ENCODE measurements at places on chromosomes 2 and 18. TPM values are rescaled to one million over a fixed set of nuclear protein-coding genes. Genes with fewer than 3 reads are reported as not detected.

Gene CDH7
- total RNA-seq, result 0.12 TPM

Gene PARD6G
- total RNA-seq, result 12.5 TPM

DNA sequence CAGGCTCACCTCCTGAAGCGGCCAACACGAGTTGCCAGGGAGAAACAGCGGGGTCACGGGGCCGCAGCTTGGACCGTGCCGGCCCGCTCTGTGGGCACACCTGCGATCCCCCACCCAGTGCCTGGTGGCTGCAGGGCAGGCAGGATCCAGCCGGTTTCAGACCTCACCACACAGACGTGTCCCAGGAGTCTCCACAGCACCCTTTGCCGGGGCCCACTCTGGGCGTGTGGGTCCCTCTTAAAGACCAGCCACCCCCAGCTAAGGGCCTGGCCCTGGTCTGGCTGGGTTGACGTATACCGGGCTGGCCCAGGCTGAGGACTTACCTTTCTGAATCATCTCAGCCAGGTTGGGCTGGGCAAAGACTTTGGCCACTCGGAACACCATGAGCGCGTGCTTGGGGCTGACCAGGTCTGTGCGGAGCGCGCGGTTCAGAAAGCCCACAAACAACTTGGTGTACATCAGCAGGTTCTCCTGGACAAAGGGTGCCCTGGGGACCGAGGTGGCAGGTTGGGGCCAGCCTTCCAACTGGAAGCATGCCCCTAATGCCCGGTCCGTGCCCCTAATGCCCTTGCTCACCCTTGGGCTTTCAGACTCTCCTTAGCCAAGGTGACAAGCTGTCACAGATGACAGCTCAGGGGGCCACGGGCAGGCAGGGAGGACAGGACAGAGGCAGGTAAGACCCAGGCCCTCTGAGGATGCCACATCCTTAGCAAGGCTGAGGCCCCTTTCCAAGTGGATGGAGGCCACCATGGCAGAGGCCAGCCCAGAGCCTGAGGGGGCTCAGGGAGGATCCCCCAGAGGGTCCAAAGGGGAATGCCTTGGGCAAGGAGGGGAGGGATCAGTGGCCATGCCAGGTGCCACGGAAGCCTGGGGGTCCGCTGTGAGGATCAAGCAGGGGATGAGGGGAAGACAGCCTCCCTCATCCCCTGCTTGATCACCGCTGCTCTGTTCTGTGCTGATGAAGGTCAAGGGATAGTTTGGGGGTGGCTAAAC lies 10.2 kb upstream of the CCDC74B start:
- H3K27me3 ChIP-seq, result no peaks in the 10 kb centered on the region
- H3K36me3 ChIP-seq, result no peaks in the 10 kb centered on the region
- H3K27ac ChIP-seq, result no peak overlapping the region

GRCh38 chr2:123502931-123503330 lies 522.2 kb upstream of the CNTNAP5 start:
- no peaks in the 10 kb centered on the region for H3K4me1 ChIP-seq
- no peak overlapping the region for H3K27ac ChIP-seq
- DNase-seq, result no peak
- no peaks in the 10 kb centered on the region for H3K27me3 ChIP-seq
- H3K36me3 ChIP-seq, result no peaks in the 10 kb centered on the region

DNA sequence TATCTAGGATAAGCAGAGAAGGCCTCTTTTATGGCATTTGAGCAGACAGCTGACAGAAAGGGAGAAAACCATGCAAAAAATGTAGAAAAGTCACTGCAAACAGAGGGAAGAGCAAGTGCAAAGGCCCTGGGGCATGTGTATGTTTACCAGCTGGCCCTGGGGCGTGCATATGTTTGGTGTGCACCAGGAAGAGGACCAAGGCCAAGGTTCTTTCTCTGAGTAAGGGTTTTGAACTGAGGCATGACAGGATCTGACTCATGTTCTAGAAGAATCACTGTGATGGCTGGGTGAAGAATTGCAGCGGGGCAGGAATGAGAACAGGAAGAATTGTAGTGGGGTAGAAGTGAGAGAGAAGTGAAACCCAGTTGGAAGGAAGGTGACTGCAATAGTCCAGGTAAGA lies 69.6 kb downstream of the STEAP3 start:
- no peak overlapping the region for H3K4me3 ChIP-seq
- no peaks in the 10 kb centered on the region for H3K4me1 ChIP-seq
- DNase-seq, result no peak
- no peaks in the 10 kb centered on the region for H3K36me3 ChIP-seq
- no peak overlapping the region for H3K27ac ChIP-seq

DNA sequence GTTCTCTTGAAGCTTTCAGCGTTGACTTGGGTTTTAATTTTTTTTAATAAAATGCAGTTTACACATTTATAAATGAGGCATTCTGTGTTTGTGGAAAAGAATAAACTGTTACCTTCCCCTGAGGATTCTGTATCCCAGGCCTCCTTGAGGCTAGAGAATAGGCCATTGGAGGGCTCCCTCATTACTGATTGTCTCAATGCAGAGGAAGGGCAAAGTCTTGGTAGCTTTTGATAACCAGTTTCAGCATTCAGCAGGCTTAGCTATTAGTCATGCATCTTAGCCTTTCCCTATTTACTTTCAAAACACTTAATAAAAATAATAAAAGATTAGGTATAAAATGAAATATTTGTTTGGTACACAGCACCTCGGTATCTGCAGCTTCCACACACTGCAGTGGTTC lies 58.1 kb upstream of the OTX1 start:
- H3K36me3 ChIP-seq, result no peaks in the 10 kb centered on the region
- no peak overlapping the region for H3K27ac ChIP-seq
- no peaks in the 10 kb centered on the region for H3K4me1 ChIP-seq

GRCh38 chr2:1652034-1652790 lies 92.1 kb downstream of the PXDN start:
- peaks cover 32% of the 10 kb centered on the region for H3K4me1 ChIP-seq
- H3K27ac ChIP-seq, result no peak overlapping the region
- no peaks in the 10 kb centered on the region for H3K27me3 ChIP-seq
- DNase-seq, result peak; percentile 52
- peaks cover 3% of the 10 kb centered on the region for H3K36me3 ChIP-seq

- no peak overlapping the region for H3K4me3 ChIP-seq
- H3K27me3 ChIP-seq, result no peaks in the 10 kb centered on the region
- H3K36me3 ChIP-seq, result no peaks in the 10 kb centered on the region
- no peak overlapping the region for H3K27ac ChIP-seq
- DNase-seq, result no peak
Observed at GRCh38 chr2:181972431-181973170, 13.1 kb upstream of the PPP1R1C start.

GRCh38 chr2:160060297-160060696 lies 2.1 kb downstream of the PLA2R1 start:
- H3K4me3 ChIP-seq, result no peak overlapping the region
- no peak for DNase-seq
- no peak overlapping the region for H3K27ac ChIP-seq
- no peaks in the 10 kb centered on the region for H3K27me3 ChIP-seq
- H3K36me3 ChIP-seq, result no peaks in the 10 kb centered on the region

GRCh38 chr2:71933467-71934319 lies 214.0 kb downstream of the CYP26B1 start:
- no peak overlapping the region for H3K4me3 ChIP-seq
- no peaks in the 10 kb centered on the region for H3K4me1 ChIP-seq
- no peak for DNase-seq
- H3K27ac ChIP-seq, result no peak overlapping the region
- no peaks in the 10 kb centered on the region for H3K36me3 ChIP-seq

DNA sequence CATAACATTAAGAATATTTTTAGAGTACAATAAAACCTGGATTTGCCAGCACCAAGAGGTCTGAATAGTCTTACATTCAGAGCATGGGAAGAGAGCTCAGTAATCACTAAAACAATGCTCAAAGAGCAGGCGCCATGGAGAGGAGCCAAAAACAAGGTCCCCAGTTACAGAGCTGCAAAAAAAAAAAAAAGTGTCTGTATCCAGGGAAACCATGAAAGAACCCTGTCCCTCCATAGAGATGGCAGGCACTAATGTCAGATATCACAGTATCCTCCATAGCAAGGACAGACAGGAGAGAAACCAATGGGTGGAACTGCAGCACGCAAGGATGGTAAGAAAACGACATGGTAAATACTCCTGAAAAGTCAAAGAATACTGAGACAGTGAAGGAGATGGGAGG lies 19.5 kb downstream of the FBXO15 start:
- H3K27ac ChIP-seq, result no peak overlapping the region
- H3K36me3 ChIP-seq, result no peaks in the 10 kb centered on the region
- H3K4me3 ChIP-seq, result no peak overlapping the region

DNA sequence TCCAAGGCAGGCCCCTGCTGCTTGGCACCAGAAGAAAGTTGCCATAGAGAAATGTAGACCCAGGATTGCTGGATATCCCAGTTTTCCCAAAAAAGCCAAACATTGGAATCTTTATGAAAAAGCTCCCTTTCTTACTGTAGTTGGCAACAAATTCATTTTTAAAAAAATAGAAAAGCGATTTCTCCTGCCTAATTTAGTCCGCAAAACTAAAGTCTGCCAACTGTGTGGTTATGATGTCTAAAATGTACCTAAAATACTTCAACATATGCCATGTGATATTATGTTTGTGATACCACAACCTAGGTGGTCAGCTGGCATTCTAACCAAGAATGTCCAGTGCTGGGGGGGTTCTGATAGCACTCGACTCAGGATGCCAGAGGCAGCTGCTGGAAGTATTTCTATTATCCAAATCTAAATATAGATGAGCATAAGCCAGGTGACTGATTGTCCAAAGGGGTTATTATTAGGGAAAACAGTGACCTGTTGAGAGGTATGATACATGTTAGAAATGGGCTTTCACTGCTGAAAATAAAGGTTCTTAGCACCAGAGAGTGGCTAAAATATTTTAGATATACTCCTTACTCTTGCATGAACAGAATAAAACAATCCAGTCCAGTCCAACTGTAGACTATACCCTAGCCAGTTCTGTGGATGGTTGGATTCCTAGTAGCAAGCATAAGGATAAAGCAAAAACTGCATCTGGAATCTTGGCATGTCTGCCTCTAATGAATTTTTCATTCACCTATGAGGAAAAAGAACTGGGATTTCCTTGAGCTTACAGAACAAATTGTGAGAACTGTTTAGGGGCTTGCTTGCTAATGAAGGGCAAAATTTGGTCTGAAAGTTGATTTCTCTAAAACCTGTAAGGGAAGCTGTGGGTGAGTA lies 101.7 kb downstream of the STK39 start:
- H3K4me1 ChIP-seq, result no peaks in the 10 kb centered on the region
- no peak overlapping the region for H3K4me3 ChIP-seq
- no peaks in the 10 kb centered on the region for H3K27me3 ChIP-seq
- H3K27ac ChIP-seq, result no peak overlapping the region

DNA sequence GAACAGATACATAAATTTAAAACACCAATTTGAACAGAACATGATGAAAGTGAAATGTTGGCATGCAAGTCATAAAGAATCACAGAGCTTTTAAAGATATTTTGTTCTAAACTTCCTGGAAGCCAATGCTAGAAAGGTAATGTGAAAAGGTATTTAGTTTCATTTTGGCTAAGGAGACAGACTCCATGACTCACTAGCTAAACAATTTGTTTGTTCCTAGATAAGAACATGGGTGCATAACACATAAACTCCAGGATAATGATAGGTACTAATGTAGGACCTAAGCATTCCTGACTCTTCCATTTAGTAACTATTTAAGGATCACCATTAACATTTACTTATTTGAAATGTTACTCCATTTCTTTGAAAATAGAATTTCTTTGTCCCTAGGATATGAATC lies 292.5 kb upstream of the CNTNAP5 start:
- H3K27ac ChIP-seq, result no peak overlapping the region
- H3K4me1 ChIP-seq, result no peaks in the 10 kb centered on the region
- no peak overlapping the region for H3K4me3 ChIP-seq
- no peaks in the 10 kb centered on the region for H3K36me3 ChIP-seq
- no peaks in the 10 kb centered on the region for H3K27me3 ChIP-seq

DNA sequence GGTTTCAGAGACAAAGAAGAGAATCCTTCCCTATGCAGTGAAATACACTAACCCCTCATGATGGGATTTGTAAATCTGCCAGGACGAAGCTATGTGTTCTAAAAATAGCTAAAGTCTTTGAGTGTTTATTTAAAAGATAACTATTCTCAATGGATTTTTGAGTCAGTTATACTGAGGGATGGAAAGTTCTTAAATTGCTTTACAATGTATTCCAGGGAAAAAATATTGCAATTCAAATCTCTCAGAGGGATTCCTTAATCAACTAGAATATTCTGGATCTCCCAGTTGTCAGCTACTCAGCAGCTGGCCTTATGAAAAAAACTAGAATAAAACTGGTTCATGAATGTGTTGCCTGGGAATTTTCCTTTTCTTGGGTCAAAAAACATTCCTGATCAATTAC lies 312.4 kb downstream of the PLCL1 start:
- DNase-seq, result no peak
- H3K27me3 ChIP-seq, result no peaks in the 10 kb centered on the region
- peaks cover 4% of the 10 kb centered on the region for H3K4me1 ChIP-seq
- no peak overlapping the region for H3K27ac ChIP-seq

- no peaks in the 10 kb centered on the region for H3K27me3 ChIP-seq
- no peak overlapping the region for H3K27ac ChIP-seq
- DNase-seq, result no peak
- peaks cover 17% of the 10 kb centered on the region for H3K4me1 ChIP-seq
- H3K36me3 ChIP-seq, result no peaks in the 10 kb centered on the region
- no peak overlapping the region for H3K4me3 ChIP-seq
Observed at GRCh38 chr2:30400151-30400954, 46.7 kb upstream of the LCLAT1 start.

DNA sequence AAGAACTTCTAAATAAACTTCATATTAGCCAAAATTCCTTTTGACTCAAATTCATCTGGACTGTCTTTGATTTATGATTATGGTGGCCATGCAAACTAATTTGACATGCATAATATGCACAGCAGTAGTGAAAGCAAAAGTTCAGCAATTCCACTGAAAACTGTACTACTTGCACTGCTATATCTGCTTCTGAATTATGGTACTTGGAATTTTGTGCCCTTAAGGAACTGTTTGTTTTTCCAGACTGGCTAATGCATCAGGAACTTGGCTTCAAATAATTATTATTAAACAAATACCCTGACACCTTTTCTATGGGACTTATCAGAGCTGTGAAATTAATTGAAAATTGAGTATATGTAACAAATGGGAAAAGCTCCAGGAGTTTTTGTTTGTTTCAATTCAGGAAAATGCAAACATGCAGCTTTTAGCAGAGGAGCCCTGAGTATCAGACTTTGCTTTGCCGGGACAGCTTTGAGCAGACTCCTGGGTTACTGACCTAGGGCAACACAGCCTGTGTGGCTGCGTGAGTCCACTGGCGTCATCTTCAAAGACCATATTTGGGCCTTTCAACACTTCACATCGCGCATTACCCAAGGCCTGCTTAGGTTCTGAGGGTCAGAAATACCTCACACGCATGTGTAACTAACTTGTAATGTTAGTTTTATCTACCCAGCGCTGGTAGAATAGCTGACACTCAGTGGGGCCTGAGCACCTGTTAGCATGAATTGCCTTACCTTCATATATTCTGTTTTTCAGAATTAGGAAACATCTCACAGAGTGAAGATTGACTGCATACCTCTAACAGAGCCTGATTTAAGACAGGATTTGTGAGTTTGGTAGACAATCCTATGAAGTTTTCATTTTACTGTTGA lies 35.4 kb downstream of the CFAP221 start:
- no peaks in the 10 kb centered on the region for H3K36me3 ChIP-seq
- no peaks in the 10 kb centered on the region for H3K4me1 ChIP-seq
- H3K4me3 ChIP-seq, result no peak overlapping the region

DNA sequence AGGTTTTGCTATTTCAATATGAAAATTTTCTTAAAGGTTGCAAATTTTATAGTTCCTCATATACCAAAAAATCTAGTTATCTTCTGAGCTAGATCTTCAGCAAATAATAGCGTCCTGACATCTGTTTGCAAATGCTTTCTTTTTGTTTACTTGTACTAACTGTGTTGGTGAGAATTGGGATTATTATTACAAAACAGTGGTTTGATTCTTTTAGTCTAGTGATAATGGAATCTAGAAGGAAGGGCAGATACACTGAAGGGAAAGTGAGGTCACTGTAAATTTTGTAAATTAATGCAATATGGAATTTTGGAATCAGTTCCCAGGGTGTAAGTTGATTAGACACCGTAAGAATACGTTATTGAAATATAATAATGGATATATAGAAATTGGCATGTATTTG lies 36.2 kb upstream of the NT5C1B start:
- no peaks in the 10 kb centered on the region for H3K36me3 ChIP-seq
- no peaks in the 10 kb centered on the region for H3K4me1 ChIP-seq
- no peak overlapping the region for H3K27ac ChIP-seq

All from ovary (tissue), 10 donors.